ENCODE measurements at places on chromosomes 1 and 21.

DNA sequence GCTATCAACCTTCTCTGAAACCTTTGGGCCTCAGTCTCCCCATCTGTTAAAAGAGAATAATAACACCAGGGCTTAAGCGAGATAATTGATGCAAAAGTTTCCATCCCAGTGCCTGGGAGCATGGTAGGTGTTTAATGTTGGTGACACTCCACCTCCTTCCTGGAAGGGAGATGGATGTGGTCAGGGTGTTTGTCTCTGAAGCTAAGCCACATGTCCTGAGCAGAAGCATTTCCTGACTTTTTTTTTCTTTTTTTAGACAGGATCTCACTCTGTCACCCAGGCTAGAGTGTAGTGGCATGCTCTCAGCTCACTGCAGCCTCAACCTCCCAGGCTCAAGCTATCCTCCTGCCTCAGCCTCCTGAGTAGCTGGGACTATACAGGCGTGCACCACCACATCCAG is 72.6 kb upstream of the HMGB4 start:
- DNase-seq, result no peak

DNA sequence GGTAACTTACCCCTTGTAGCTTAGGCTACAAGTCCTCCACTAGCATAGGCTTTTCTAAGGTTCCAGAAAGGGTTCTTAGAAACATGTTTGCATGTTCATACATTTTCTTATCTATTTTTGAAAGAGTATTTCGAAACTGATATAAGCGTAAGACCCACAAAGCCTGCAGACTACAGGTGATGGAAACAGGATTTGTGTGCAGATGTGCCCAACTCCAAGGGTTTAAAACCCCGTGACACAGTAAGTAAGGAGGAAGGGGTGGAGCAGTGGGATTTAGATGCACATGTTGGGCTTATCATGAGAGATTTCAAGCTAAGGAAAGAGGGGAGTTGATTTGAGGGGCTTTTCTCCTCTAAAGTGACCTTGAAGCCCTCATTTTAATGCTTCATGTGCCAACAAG is 164.7 kb downstream of the LTN1 start:
- DNase-seq, result no peak

- no peak for DNase-seq
These were observed at the start of gene EVA1B for GRCh38 chr1:36323636-36324352. Gene EVA1B (minus strand): TSS chr1:36323645. CDS start chr1:36323037, 608 bp downstream.

- DNase-seq, result no peak
These were observed 181.6 kb upstream of the ADGRL2 start for GRCh38 chr1:81619156-81619555.

- DNase-seq, result no peak
These were observed 34.0 kb downstream of the BACH1 start for GRCh38 chr21:29332461-29333362.

- DNase-seq, result no peak
These were observed 11.4 kb upstream of the PIGR start for GRCh38 chr1:206957639-206958038.

GRCh38 chr1:151524736-151525135 is 13.5 kb downstream of the CGN start:
- no peak for DNase-seq

- DNase-seq, result no peak
These were observed 657 bp upstream of the HDAC1 start for GRCh38 chr1:32291145-32291707.

DNA sequence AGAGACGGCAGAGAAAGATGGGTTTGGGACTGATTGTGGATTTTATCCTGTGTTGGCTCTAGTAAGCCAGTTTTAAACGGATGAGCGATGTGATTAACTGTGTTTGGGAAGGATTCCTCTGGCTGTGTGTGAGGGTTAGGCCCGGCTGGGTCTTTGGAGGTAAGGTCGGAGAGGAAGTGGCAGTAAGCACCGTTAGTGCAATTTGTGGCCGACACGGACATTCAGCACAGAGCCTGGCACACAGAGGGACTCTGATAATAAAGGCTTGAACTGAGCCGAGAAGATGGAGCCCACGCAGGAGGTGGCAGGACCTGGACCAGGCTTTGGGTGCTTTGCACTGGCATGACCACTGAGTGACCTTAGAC is 1.3 kb downstream of the MTFR1L start:
- no peak for DNase-seq

DNA sequence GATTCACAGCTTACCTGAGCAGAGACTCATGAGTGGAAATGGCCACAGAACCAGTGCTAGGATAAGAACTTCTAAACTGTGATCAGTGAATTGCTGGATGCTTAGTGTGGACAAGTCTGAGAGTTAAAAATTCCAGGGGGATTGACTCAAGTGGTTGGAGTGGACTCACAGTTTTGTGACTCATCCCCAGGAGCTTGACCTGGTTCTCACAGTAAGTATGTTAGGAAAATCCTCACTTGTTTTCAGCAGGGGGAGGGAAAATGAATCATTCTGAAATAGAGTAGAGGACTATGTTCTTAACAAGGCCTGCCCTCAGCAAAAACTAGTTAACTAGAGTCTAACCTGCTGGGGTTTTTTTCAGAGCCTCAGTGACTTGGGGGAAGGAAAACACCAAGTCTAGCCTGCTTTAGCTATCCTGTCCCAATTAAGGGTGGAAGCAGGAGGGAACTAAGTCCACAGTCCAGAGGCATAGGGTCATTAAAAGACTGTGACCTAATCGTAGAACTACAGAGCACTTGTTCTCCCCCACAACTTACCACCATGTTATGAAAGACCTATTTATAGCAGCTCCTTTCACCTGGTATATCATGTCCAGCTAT is 6.1 kb upstream of the CDC73 start:
- no peak for DNase-seq

DNA sequence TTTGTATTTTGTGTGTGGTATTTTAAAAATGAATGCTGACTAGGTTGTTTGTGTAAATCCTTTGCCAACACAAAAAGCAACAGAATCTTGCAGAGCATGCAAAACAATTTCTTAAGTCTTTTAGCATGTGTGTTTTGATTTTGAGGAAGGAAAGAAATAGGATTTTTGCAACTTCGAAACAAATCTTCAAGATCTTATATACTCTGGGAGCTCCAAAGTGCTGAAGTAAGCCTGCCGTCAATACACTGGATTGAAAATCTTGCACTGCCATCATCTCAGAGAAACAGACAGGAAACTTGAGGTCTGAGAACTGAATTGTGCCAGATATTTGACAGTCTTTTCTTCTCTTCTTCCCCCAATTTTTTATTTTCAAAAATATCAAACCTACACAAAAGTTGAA is 29.3 kb upstream of the DISP1 start:
- no peak for DNase-seq

- DNase-seq, result no peak
These were observed 16.6 kb downstream of the LDLRAP1 start for GRCh38 chr1:25560001-25560400.

DNA sequence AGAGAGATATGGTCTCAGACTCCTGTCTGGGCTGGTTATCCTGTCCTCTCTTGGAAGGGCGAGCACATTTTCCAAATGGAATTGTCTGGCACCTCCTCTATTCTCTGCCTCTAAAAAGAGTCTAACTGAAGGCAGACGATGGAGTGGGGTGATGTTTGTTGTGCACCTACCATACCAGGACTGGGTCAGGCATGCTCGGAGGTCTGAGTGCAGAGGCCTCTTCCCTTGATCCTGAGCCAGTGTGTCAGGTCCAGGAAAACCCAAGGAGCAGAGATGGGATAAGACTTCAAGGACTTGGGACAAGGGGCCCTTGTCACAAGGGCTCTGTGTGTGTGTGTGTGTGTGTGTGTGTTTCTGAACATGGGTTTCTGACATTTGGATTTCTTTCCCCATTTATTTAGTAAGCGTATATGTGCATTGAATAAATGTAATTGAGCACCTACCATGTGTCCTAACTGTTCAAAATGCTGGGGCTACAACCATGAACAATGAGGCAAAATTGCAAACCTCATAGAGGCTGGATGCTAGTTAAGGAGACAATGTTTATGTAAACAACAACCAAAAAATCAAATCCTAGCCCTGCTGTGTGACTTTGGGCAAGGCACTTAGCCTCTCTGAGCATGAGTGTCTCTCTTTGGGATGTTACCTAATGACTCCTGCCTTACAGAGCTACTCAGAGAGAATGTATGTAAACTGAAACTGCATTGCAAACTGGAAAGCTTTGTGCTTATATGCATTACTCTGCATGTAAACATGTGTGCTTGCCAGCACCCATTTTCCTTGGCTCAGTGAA is 276.3 kb downstream of the FOXD2 start:
- no peak for DNase-seq

DNA sequence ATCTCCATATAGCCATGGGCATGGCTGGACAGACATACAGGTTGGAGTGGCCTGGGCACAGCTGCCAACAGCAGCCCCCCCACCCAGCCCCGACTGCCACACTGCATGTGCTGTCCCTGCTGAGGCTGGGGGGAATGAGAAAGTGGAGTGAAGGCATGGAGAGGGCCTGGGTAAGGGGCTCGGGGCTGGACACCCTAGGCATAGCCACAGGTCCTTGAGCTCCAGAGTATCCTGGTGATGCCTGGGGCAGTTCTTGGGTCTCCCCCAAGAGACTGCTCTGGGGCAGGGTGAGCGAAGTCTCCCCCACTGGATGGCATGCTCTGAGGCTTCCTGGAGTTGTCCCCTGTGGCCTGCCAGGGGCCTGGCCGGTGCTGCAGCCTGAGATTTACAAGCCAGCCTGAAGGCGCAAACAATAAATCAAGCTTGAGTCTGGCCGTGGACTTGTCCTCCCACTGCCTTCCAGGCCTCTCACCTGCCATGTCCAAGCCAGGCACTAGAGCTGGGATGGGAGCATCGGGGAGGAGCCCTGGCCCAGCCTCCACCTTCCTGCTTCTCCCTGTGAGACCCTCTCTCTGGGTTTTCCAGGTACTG is 53.6 kb downstream of the FOXO6 start:
- no peak for DNase-seq

- DNase-seq, result no peak
These were observed 726.2 kb downstream of the USP25 start for GRCh38 chr21:16455978-16456377.

- no peak for DNase-seq
These were observed 58.0 kb upstream of the PRMT6 start for GRCh38 chr1:106998431-106999002.

- no peak for DNase-seq
These were observed 144.3 kb upstream of the C1orf21 start for GRCh38 chr1:184242507-184242943.

- no peak for DNase-seq
These were observed 155.8 kb upstream of the TMEM51 start for GRCh38 chr1:14997646-14998276.

DNA sequence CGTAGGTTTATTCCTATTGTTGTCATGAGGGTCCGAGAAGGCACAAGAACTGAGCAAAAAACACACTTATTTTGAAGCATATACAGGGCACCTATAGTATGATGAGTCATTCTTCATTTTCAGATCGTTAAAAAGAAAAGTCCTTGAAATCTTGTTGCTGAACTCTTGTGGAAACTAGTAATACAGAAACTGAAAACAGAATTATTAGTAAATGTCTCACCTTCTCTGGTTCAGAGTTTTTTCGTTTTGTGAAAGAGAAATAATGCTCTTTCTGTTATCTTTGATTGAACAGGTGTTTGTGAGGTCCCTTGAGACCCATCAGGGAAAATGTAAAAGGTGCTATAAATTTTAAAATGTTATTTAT is 102.0 kb upstream of the COA6 start:
- DNase-seq, result no peak

- DNase-seq, result no peak
These were observed 16.7 kb downstream of the ITPKB start for GRCh38 chr1:226722240-226722900.

DNA sequence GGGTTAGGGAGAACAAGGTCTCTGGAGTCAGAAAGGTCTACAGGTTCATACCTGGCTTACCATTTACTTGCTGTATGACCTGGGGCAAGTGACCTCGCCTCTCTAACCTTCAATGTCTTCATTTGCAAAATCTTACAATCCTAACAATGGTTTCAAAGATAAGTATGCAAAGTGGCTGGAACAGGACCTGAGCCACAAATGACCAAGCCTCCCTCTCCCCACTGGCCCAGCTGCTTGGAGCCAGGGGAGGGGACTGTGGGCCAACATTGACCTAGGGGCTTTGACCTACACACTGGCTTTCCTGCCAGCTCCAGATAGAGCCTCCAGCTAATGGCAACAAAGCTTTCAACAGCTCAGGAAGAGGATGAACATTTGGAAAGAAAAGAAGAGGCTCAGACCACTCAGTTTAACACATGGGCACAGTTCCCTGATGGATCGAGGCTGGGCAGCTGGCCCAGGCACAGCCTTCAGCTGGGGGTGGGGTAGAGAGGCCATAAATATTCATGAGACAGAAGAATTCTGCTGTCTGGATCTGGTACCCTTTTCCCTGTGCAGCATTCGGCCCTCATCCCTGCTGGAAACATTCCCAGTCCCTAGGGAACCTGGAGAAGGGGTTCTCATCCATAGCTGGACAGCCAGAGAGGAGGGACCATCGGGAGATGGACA is 12.9 kb downstream of the PTAFR start:
- DNase-seq, result no peak

DNA sequence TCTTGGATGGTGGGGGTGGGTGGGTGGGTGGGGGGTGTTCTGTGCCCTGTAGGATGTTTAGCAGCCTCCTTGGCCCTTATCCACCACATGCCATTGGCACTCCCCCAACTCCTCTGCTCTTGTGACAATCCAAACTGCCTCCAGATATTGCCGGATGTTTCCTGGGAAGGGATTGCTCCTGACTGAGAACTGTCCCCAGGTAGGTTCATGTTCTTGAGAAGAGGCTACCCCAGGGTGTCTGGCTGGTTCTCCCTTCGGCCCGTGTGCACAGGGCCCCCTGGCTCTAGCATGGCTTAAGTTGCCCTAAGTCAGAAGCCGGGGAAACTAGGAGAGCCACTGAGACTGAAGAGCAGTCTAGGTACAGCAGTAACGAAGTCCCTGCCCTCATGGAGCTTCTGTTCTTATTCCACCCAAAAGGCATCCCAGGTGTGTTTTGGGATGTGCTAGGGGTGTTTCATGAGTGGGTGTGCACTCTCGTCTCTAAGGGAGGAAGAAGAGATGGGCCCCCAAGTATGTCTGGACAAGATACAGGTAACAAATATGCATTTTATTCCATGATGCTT is 19.8 kb upstream of the THRAP3 start:
- no peak for DNase-seq

DNA sequence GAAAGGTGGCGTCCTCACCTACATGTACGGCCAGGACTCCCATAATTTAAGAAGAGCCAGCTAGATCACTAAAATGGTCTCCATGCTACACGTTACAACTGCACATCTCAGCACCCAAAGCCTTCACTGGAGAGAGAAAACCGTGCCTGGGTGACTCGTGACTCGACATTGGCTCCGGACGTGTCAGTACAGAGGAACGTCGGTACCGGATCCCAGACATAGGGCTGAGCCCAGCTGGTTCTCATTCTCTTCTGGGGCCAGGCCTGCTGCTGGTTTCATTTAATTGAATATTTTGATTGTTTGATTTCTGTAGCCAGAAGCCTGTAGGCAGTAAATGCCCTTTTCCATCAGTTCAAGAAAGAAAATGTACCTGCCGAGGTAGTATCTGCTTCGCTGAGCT is 93.1 kb downstream of the HHIPL2 start:
- DNase-seq, result no peak

DNA sequence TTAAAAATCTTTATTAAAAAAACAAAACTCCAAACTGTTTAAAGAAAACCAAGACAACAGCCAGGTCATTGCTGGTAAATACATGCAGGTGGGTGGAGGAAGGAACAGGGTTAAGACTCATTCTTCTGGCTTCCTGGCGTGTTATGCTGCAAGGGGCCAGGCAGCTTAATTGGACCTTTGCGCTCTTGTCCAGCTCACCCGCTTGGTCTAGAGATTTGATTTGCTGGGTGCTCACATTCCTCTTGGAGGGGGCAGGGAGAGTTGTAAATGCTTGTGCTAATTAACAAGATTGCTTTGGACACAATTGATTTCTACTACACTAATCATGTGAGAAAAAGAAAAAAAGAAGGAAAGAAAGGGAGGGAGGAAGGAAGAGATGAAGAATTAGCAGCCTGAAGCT is 10.5 kb downstream of the CEP104 start:
- DNase-seq, result no peak

All from stimulated activated CD4-positive, alpha-beta T cell treated with anti-CD3 and anti-CD28 coated beads, Interleukin-1b, Interleukin-23, amount 100 ng/mL, for 1 hour (primary cell).